NCI-H510A treated with DMSO at 0.1 percent for 48 hours (cell line): ENCODE measurements at places on chromosomes 4 and X.

GRCh38 chr4:33302321-33302720, 2582.2 kb downstream of the PCDH7 start:
- no peak for DNase-seq

DNA sequence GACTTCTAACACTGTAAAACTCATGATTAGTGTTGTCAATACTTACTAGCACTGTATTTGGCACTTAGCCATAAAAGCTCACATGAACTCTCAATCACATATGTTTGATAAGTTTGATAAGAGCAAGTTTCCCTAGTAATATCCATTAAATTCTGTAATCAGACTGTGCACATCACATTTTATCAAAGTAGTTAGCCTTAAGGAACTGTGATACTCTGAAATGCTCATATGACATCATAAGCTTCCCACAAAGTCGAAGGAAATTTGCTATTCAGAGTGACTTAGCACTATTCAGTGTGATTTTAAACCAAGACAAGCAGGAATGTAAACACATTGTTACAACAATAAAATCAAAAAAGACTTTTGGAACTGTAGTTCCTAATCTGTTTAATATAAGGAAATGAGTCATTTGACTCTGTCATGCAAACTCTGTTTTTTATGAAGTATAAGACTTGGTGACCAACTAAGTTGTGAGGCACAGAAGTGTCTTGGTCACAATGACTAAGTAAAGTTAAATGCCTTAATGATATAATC, 6.7 kb downstream of the SLC7A11 start:
- DNase-seq: no peak

GRCh38 chr4:143359644-143360193, 23.0 kb downstream of the GAB1 start:
- DNase-seq: no peak

DNA sequence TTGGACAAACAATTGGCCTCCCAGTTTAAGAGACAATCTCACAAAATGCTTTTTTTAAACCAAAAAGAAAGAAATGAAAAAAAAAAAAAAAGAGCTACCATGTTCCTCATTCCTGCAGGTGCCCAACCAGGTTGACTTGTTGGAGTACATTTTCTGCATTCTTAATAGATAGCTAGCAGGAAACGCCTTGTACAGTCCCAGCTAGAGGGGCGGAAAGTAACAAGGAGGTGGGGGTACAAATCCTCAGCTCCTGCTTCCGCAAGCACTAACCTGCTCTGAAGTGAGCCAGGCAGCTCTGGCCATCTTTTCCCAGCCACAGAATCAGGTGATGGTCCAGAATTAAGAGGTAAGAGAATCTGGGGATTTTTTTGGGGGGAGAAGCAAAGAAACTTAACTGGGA, at the start of gene VGLL1:
VGLL1 (plus strand) TSS at position 265 of the 400 bp plus-strand sequence. CDS start 3,806 bp downstream, outside the sequence.
- no peak for DNase-seq

DNA sequence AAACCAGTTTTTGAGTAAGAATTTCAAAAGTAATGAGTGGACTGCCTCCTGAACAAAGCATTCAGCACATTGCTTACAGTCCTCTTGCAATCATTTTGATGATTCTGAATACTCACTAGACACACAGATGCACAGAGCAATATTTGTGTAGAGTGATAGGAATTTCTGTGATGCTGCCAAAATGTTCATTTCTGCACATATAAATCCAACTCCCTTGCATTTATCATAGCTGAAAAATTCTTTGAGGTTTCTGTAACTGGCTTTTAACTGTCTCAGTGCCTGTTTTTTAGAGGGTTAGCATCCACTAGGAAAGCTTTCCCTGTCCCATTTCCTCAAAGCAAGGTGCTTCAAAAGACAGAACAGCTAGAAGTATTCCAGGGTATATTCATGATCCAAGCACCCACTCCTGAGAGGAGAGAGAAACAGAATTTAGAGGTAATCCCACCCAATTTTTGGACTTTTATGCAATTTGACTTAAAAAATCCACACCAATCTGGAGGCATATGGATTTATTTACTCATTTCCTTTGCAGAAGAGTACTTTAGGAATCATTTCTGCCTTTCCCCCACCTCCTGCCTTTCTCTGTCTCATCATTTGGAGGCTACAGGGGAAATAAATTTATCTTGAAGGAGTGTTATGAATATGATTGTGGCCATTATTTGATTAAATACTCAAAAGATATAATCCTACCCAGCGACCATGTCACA, 234.5 kb upstream of the SLIT2 start:
- no peak for DNase-seq

DNA sequence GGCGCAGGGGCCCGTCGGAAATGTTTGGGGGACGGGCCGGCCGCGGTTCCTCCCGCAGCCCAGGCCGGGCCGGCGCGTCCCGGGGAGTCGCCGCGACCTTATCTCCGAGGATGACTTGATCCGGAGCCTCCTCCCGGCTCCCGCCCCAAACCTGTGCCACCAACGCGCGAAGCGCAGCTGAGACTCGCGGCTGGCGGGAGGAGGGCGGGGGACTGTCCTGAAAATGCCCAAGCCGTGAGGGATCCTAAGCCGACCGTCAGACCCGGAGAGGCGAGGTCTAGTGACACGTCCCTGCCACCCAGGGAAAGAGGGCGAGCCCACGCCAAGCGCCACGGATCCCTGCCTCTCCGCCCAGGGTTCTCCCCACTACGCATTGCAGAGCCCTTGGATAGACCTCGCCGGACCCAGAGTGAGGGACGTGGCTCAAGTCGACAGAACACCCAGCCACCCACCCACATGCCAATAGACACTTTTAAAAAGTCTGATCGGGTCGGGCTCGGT, 26.9 kb downstream of the UTP14A start:
- DNase-seq: no peak

- DNase-seq: no peak
Observed at GRCh38 chr4:86544310-86544966, 49.7 kb upstream of the PTPN13 start.

- DNase-seq: peak; percentile 21
Observed at GRCh38 chrX:17559728-17560379, 177.4 kb upstream of the SCML1 start.

DNA sequence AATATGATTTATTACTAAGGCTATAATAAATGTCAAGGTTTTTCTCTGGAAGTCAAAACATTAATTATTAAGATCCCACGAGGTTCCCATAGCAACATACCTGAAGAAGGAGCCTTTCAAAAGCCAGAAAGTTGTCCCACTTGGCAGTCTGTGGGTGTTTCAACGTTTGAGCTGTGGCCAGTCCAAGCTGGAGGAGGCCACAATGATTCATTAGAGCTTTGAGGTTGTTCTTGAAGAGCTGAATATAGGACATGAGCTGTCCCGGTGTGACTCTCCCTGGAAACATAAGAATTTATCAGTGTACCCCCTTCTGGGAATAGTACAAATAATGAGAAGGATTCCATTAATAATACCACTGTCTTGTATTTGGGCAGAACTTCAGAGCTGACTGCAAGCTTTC, 92.1 kb downstream of the SCFD2 start:
- DNase-seq: no peak

DNA sequence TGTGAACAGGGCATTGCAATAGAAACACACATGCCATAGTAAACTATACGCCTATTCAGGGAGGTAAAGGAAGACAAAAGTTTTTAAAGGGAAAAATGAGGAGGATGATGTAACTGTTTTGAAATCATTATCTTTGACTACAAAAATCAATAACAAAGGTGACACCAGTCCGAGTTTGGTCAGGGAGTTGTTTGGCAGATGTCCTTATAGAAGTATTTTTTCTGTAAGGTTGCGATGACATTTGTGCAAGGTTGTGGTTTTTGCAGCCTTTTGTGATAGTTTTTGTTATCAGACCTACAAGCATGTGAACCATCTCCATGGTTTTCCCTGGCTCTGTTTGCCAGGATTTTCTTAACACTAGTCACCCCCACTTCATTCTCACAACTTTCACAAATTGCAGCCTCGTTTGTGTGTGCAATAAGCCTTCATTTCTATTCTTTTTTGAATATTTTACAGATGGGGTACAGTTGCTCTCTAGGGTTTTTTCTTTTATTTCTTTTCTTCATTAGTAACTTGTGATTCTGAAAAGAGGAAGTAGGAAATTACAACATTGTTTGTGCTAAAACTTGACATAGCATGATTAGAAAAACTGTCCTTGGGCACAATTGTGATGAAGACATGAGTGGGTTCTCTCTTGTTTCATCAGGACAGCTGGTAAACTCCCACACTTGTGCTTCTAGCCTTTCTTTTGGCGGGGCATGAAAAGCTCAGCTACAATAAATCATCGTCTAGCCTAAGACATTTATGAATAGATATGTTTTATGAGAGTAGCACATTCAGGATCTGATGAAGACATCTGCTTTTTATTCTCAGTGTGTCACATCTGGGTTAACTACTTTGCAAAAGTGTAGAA, 60.2 kb upstream of the PNPLA4 start:
- DNase-seq: no peak

- DNase-seq: no peak
Observed at GRCh38 chrX:45745479-45745878, 544.8 kb upstream of the DIPK2B start.

DNA sequence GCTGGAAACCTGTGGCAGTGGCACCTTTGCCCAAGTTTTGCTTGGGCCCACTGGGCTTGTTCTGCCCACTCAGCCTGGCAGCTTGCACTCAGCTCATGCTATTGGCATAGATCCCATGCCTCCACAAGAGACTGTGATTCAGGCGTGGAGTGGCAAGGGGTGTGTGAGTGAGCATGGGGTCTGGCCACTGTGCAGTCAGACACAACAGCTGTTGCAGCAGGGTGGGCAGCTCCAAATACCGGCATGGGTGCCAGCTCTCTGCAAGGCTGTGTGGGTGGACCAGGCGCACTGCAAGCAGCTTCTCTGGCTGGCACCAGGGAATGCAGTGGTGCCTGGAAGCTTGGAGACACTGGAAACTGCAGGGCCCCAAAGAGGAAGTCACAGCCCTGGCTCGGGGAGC, 27.4 kb upstream of the DIPK2B start:
- DNase-seq: no peak

DNA sequence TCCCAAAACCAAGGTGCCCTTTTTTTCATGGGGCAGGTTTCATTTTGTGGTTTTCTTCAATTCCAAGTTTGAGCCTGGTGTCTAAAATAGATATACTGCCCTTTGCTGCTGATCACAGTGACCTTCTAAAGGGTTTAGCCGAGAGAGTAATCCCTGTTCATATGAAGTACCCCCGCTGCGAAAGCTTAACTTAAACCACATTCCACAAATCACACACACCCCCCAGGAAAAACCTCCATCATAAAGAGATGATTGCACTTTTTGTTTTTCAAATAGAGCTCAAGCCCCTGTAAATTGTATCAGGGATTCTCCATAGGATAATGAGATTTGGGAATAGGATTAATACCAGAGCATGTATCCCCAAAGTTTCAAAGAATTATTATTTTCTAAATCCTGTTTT, 90.8 kb downstream of the USP46 start:
- DNase-seq: no peak

DNA sequence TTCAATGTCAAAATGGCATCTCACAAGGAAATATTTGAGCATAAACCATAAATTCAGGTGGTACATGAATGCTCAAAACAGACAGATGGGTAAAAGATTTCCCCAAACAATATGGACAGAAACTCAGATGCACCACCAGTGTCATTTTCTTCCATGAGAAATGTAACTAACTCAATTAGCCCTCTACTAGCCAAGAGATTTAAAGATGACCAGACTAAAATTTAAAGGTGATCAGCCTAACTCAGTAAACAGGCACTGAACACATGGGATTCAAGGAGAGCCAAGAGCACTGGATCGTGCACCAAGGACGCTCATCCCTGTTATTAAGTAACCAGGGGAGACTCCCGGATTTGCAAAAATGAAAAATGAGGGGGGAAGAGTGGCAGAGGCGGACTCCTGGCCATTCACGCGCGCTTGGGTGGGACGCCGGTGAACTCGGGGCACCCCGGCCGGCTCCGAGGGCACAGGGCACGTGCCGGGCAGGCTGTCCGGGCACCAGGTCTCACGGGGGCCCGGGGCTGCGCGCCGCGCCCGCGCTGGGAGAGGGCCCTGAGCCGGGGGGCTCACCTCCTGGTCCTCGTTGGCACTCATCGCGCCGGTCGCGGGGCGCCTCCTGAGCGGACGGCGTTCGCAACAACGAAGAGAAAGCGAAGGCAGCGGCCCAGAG, 490 bp downstream of the RWDD4 start:
- no peak for DNase-seq

DNA sequence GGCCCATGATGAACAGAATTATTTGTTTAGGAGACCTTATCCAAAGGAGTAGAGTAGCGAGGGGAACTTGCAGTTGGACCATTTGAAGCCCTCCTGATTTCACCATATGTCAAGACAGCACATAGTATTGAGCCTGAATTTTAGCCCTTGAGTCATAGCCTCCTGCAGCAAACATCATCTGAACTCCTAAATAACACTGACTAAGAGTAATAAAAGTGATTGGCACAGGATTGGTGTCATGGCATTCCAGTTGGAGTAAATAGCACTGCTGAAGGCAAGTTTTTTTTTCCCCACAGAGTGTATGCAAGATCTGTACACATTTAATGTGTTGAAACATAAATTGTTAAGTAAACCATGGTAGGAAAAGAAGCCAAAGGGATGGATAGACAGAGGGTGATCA, 89.0 kb downstream of the COMMD8 start:
- no peak for DNase-seq

DNA sequence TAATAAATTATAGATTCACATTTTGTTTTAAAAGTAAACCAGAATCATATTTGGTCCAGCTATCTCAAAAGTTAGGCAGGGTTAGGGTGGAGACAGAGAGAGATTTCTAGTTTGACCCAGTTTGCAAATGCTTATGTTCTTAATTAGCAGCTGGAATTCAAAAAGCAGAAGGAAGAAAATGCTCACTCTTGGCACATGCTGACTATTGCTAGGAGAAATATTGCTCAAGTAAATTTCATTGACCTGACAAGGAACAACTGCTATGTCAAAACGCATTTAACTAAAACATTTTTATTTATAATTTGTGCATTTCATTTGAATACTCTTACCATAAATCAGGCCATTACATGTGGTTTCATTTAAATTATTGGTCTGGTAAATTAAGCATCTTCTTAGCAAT, 131.8 kb downstream of the GLRA3 start:
- no peak for DNase-seq

- DNase-seq: no peak
Observed at GRCh38 chrX:70046978-70047377, 2.8 kb downstream of the AWAT2 start.

DNA sequence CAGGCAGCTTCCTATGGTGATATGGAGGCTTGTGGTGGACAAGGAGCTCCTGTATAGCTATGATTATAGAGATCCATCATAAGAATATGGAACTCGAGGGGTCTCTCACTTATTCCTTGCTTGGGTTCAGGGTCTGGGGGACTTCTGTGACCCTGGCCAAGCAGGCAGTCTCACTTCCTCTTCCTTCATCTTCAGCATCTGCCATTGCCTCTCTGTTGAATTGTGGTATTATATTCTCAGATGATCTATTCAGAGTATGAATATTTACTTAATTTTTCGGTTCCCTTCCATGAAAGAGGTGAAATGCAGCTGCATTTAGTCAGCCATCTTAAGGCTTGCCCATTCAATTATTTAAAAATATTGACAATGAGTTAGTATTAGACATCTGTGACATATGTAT, 292.9 kb downstream of the SPIN4 start:
- DNase-seq: no peak

GRCh38 chr4:55610381-55610780, 18.3 kb upstream of the PDCL2 start:
- no peak for DNase-seq
